ENCODE measurements at places on chromosomes 4 and X.
A peak's percentile ranks its signal among the peaks of the same experiment; 100 is the strongest.

- no peak for DNase-seq
These were observed 124.8 kb upstream of the FAT1 start for GRCh38 chr4:186848437-186848836.

DNA sequence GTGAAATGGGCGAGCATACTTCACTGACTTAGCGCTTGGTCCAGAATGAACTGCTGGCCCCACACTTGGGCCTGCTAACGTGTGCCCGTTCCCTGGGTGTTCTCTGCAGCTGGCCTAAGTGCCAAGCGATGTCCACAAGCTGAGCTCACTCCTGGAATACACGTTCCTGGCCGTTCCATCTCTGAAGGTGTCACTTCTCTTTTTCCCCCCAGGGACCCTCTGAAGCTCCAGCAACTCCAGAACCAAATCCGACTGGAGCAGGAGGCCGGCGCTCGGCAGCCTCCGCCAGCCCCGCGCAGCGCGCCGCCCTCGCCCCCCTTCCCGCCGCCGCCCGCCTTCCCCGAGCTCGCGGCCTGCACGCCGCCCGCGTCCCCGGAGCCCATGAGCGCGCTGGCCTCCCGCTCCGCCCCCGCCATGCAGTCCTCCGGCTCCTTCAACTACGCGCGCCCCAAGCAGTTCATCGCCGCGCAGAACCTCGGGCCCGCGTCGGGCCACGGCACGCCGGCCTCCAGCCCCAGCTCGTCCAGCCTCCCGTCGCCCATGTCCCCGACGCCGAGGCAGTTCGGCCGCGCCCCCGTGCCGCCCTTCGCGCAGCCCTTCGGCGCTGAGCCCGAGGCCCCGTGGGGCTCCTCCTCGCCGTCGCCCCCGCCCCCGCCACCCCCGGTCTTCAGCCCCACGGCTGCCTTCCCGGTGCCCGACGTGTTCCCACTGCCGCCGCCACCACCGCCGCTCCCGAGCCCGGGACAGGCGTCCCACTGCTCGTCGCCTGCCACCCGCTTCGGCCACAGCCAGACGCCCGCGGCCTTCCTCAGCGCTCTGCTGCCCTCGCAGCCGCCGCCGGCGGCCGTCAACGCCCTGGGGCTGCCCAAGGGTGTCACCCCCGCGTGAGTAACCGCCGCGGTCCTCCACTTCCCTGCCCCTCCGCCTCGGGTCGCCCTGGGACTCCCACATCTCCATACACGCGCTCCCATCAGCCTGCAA, 132.3 kb downstream of the CBR4 start:
- peak; percentile 40 for DNase-seq

DNA sequence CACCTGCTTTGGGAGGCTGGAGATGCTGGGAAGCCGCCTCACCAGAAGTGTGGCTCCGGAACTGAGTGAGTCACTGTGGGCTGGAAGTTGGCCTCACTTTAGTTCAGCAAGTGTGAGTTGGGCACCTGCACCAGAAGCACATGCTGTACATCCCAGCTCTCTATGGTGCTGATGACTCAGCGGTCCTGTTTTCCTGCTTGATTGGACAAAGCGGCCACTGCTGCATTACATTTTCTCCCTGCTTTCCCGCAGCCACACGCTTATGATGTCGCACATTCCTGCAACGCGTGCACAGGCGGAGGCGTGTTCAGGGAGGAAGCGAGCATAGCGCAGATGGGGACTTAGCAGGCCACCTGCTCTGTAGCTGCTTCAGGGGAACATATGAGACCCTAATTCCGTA, 26.7 kb upstream of the CLDN34 start:
- DNase-seq, result peak; percentile 77

- DNase-seq, result peak; percentile 16
These were observed 99.6 kb upstream of the AFAP1 start for GRCh38 chr4:8039290-8039689.

GRCh38 chrX:71923516-71923915, 12.9 kb downstream of the NHSL2 start:
- DNase-seq, result no peak

DNA sequence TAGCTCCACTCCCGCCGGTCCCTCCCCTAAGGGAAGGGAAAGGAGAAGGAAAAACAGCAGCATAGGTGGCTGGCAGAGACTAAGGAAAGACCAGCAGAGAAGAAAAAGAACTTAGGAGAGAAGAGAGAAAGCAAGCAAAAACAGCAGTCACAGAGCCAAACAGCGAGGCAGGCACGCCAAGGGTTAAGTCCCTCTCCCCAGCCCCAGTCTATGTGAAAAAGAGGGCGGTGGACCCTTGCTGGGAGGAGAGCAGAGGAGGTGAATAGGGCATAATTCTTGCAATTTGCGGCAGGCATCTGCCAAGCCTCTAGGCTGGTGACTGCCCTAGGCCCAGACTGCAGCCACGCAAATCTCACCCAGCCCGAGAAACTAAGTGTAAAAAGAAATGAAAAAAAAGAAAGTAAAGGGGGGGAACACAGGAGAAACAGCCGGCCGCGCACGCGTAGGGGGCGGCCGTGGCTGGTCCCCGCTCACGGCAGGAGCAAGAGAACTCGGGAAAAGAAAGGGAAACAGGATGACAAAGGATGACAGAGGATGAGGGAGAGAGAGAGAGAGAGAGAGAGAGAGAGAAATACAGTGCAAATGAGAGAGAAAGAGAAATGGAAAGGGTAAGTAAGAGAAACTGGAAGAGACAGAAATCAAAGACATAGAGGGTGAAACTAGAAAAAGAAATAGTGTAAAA, 48.6 kb downstream of the MAGEA9 start:
- DNase-seq, result peak; percentile 69
